Ascending aorta (tissue), 2 donors: ENCODE measurements at places on chromosomes 6 and 20.

DNA sequence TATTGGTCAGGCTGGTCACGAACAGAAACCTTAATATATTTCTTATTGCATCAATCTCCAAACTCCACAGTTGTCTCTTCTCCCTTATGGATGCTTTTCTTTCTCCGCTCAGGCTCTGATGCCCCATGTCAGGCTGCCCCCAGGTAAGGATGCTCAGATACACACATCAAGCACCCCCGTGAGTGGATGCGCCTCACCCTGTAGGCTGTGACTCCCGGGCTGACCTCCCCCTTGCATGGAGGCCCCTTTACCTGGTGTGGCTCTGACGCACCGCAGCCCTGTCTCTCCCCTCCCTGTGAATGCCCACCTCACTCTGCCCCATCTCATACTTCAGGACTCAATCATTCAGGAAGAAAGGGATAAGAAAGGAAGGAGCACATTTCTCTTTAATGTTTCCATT, 19.1 kb upstream of the RANBP9 start:
- H3K4me3 ChIP-seq, result no peak overlapping the region
- no peaks in the 10 kb centered on the region for H3K4me1 ChIP-seq
- no peaks in the 10 kb centered on the region for H3K36me3 ChIP-seq
- H3K27ac ChIP-seq, result no peak overlapping the region

- DNase-seq, result no peak
- H3K36me3 ChIP-seq, result no peaks in the 10 kb centered on the region
- H3K27me3 ChIP-seq, result no peaks in the 10 kb centered on the region
- H3K4me3 ChIP-seq, result no peak overlapping the region
- H3K4me1 ChIP-seq, result no peaks in the 10 kb centered on the region
- no peak overlapping the region for H3K27ac ChIP-seq
These were observed 45.3 kb upstream of the SMIM8 start for GRCh38 chr6:87277123-87277522.

- no peaks in the 10 kb centered on the region for H3K27me3 ChIP-seq
- H3K36me3 ChIP-seq, result no peaks in the 10 kb centered on the region
- H3K4me1 ChIP-seq, result no peaks in the 10 kb centered on the region
- H3K27ac ChIP-seq, result no peak overlapping the region
These were observed 1.3 kb downstream of the KPNA5 start for GRCh38 chr6:116682334-116682712.

DNA sequence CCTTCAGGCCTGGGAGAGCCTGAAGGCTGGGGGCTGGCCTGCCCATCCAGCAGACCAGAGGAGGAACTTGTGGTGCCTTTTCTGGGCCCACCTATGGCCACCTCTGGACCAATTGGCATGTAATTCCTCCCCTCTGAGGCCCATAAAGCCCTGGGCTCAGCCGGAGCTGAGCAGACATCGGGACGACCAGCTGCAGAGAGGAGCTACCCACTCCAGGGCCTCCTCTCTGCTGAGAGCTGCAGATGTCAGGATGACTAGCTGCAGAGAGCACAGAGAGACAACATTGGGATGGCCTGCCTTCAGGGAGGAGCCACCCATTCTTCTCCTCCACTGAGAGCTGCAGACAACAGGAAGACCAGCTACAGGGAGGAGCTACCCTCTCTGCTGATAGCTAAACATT, 370.1 kb downstream of the CD83 start:
- no peak overlapping the region for H3K27ac ChIP-seq
- no peaks in the 10 kb centered on the region for H3K4me1 ChIP-seq
- H3K27me3 ChIP-seq, result no peaks in the 10 kb centered on the region
- no peak overlapping the region for H3K4me3 ChIP-seq
- no peak for DNase-seq

DNA sequence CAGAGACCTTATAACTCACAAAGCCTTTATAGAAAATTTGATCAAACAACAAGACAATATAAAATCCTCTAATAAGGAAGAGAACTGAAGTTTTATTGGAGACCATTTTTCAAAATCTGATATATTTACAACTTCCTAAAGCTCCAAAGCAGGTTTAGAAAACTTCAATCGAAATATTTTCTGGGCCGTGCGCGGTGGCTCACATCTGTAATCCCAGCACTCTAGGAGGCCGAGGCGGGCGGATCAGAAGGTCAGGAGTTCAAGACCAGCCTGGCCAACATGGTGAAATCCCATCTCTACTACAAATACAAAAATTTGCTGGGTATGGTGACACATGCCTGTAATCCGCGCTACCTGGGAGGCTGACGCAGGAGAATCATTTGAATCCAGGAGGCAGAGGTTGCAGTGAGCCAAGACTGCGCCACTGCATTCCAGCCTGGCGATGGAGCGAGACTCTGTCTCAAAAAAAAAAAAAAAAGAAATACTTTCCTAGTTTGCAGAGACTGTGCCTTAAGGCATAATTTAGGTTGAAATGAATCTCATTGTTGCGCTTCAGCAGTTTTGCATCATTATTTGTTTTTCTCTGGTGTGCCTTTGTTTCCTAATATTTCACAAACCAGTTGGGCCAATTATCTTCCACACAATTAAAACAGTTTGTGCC, 60.6 kb upstream of the ASIP start:
- H3K36me3 ChIP-seq, result no peaks in the 10 kb centered on the region
- H3K4me3 ChIP-seq, result no peak overlapping the region
- DNase-seq, result no peak

GRCh38 chr6:112348891-112349635, 1.9 kb downstream of the RFPL4B start:
- H3K4me3 ChIP-seq, result no peak overlapping the region
- no peak for DNase-seq
- no peak overlapping the region for H3K27ac ChIP-seq
- H3K27me3 ChIP-seq, result no peaks in the 10 kb centered on the region
- H3K36me3 ChIP-seq, result no peaks in the 10 kb centered on the region

GRCh38 chr6:42925248-42925857, 3.9 kb upstream of the CNPY3 start:
- no peak overlapping the region for H3K4me3 ChIP-seq
- H3K27me3 ChIP-seq, result no peaks in the 10 kb centered on the region
- H3K4me1 ChIP-seq, result peaks cover 5% of the 10 kb centered on the region
- no peaks in the 10 kb centered on the region for H3K36me3 ChIP-seq
- no peak overlapping the region for H3K27ac ChIP-seq
- no peak for DNase-seq

GRCh38 chr20:62716941-62717310, 8.3 kb downstream of the NTSR1 start:
- no peak for DNase-seq
- no peaks in the 10 kb centered on the region for H3K36me3 ChIP-seq
- H3K27ac ChIP-seq, result no peak overlapping the region
- H3K27me3 ChIP-seq, result no peaks in the 10 kb centered on the region
- no peaks in the 10 kb centered on the region for H3K4me1 ChIP-seq
- no peak overlapping the region for H3K4me3 ChIP-seq

- no peaks in the 10 kb centered on the region for H3K36me3 ChIP-seq
- H3K27me3 ChIP-seq, result no peaks in the 10 kb centered on the region
- no peaks in the 10 kb centered on the region for H3K4me1 ChIP-seq
These were observed 105.8 kb downstream of the INSM1 start for GRCh38 chr20:20473657-20474056.

DNA sequence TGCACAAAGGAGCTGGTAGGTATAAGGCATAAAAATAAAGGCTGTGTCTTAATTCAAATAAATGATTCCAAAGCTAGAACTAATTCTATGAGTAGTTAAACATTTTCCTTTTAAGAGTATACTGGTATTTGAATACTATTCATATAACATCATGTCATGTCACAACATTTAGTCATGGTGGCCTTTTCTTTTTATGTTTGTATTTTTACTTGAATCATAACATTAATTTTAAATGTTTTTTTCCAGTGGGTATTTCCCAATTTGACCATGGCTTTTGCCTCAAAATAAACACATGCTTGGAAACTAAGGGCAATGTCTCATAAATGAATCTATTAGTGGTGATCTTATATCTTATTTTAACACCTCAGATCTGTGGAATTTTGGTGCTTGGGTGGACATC, 177.1 kb downstream of the CD109 start:
- no peaks in the 10 kb centered on the region for H3K36me3 ChIP-seq
- no peak overlapping the region for H3K27ac ChIP-seq
- H3K4me1 ChIP-seq, result no peaks in the 10 kb centered on the region
- no peaks in the 10 kb centered on the region for H3K27me3 ChIP-seq
- no peak for DNase-seq

DNA sequence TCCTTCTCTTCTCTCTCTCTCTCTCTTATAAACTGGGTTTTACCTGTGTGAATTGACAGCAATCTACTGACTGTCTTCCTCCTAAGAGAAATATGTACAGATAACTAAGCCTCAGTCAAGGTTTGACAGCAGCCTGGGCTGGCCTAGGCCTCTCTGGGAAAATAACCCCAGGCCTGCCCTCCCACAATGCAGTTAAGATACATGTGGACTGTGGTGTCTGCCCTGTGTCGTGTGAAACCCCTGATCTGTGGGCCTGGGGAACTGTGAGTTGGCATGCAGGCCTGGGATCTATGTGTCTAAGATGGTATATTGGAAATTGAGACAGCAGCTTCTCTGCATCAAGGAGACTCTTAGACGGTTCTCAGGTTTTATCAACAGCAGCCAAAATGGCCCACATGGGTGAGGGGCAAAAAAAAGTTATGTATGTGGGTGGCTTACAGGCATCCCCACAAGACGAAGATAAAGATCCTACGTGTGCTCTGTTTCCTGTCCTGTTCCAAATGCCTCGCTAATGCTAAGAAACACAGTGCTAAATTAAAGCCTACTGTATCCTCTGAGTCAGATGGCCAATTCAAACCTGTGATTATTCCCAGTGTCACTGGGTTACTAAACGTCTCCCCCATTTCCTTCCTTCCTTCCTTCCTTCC, 19.0 kb downstream of the LRFN2 start:
- H3K4me3 ChIP-seq, result no peak overlapping the region
- H3K4me1 ChIP-seq, result no peaks in the 10 kb centered on the region
- no peak overlapping the region for H3K27ac ChIP-seq

- no peak overlapping the region for H3K27ac ChIP-seq
- H3K4me3 ChIP-seq, result no peak overlapping the region
- H3K4me1 ChIP-seq, result no peaks in the 10 kb centered on the region
These were observed 31.2 kb downstream of the RIPOR3 start for GRCh38 chr20:50659975-50660670.

GRCh38 chr20:43681468-43681942, 14.6 kb downstream of the MYBL2 start:
- H3K4me3 ChIP-seq, result no peak overlapping the region
- H3K4me1 ChIP-seq, result no peaks in the 10 kb centered on the region
- no peaks in the 10 kb centered on the region for H3K27me3 ChIP-seq
- DNase-seq, result no peak
- no peak overlapping the region for H3K27ac ChIP-seq

GRCh38 chr20:54535746-54536145, 60.4 kb downstream of the DOK5 start:
- H3K4me1 ChIP-seq, result no peaks in the 10 kb centered on the region
- H3K4me3 ChIP-seq, result no peak overlapping the region
- no peaks in the 10 kb centered on the region for H3K36me3 ChIP-seq

- H3K4me1 ChIP-seq, result no peaks in the 10 kb centered on the region
- DNase-seq, result no peak
- no peaks in the 10 kb centered on the region for H3K36me3 ChIP-seq
- no peak overlapping the region for H3K4me3 ChIP-seq
These were observed 57.2 kb downstream of the RAB44 start for GRCh38 chr6:36754582-36755434.

DNA sequence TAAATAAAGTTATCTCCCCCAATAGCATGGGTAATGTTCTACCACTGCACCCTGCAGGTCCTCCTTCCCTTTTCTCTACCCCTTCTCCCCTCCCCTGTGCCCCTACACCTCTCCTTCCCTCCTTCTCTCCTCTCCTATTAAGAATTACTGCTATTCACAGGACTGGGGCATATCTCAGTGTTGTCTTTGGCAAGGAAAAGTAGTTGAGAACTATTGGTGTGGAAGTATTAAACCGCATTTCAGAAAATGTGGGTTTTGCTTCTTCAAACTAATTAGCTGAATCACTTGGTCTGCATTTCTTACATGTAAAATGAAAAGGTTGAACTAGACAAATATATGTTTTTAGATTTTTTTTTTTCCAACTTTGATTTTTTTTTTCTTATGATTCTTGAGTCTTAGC, 296.3 kb downstream of the CDKAL1 start:
- no peak overlapping the region for H3K27ac ChIP-seq
- H3K36me3 ChIP-seq, result no peaks in the 10 kb centered on the region
- peaks cover 4% of the 10 kb centered on the region for H3K4me1 ChIP-seq
- DNase-seq, result no peak
- H3K27me3 ChIP-seq, result no peaks in the 10 kb centered on the region
- no peak overlapping the region for H3K4me3 ChIP-seq

DNA sequence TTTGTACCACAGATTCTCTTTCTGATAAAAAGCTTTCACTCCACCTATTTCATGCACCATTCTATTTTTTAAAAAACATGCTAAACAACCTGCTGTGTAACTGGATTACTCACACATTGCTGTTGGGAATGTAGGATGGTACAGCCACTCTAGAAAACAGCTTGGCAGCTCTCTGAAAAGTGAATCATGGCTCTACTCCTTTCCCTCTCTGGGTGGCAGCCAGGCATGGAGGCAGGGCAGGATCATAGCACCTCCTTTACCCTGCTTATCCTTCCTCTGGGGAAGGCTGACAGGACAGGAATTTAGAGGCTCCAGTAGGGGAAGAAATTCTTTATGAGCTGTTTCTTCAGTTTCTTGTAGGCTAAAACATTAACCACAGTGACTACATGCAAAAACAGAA, 6.7 kb upstream of the VNN2 start:
- no peaks in the 10 kb centered on the region for H3K36me3 ChIP-seq
- H3K4me1 ChIP-seq, result peaks cover 5% of the 10 kb centered on the region
- no peak overlapping the region for H3K4me3 ChIP-seq
- no peaks in the 10 kb centered on the region for H3K27me3 ChIP-seq
- no peak overlapping the region for H3K27ac ChIP-seq
- DNase-seq, result no peak

DNA sequence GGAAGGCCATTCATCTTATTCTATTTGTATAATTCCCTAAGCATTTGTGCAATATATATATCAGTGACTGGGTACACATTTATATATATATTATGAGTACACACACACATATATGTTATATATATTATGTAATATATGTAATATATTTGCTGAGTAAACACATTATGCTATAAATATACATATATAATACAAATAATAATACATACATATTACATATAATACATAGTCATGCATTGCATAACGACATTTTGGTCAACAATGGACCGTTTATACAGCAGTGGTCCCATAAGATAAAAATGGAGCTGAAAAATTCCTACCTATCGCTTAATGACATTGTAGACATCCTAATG, 11.4 kb upstream of the TMEM170B start:
- no peak for DNase-seq
- H3K27ac ChIP-seq, result no peak overlapping the region
- H3K36me3 ChIP-seq, result no peaks in the 10 kb centered on the region

- DNase-seq, result no peak
- H3K4me1 ChIP-seq, result no peaks in the 10 kb centered on the region
- no peak overlapping the region for H3K27ac ChIP-seq
- no peaks in the 10 kb centered on the region for H3K36me3 ChIP-seq
These were observed 66.8 kb downstream of the TBC1D7 start for GRCh38 chr6:13261464-13261994.

GRCh38 chr6:43968110-43968965, 158.9 kb downstream of the MRPL14 start:
- no peak for DNase-seq
- no peaks in the 10 kb centered on the region for H3K27me3 ChIP-seq
- H3K36me3 ChIP-seq, result no peaks in the 10 kb centered on the region
- H3K4me3 ChIP-seq, result no peak overlapping the region
- H3K27ac ChIP-seq, result no peak overlapping the region
- no peaks in the 10 kb centered on the region for H3K4me1 ChIP-seq
